ENCODE measurements at places on chromosomes 1 and 21.

- DNase-seq: no peak
Measured at GRCh38 chr1:234504969-234505768, 26.2 kb upstream of the TARBP1 start.

- DNase-seq: peak; percentile 9
Measured at GRCh38 chr1:95308276-95309030, 74.4 kb downstream of the RWDD3 start.

- DNase-seq: peak; percentile 44
Measured at GRCh38 chr1:107669996-107670395, 295.0 kb downstream of the VAV3 start.

- peak; percentile 86 for DNase-seq
Measured at GRCh38 chr1:87833166-87833565, 504.5 kb downstream of the LMO4 start.

GRCh38 chr1:202938287-202938925 is 11.4 kb upstream of the KLHL12 start:
- no peak for DNase-seq

- DNase-seq: no peak
Measured at GRCh38 chr1:111581166-111581565, 38.4 kb upstream of the RAP1A start.

DNA sequence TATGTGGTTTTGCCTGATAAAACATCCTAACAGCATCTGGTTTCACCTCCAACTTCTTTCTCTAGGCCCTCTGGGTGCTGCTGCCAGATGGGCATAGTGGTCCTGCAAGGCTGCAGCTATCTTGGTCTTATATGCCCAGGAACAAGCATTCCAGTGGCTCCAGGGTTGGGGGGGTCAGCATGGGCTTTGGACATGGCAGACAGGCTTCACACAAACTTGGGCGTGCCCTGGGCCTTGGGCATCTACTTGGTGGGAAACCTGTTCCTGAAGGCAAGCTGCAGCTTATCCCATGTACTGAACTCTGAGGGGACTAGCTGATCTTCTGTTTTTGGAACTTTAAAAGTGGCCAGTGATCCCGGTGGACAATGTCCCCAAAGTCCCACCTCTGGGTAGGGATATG is 54.9 kb upstream of the ZNF678 start:
- no peak for DNase-seq

GRCh38 chr1:204036882-204037655 is 35.8 kb upstream of the SOX13 start:
- DNase-seq: no peak

DNA sequence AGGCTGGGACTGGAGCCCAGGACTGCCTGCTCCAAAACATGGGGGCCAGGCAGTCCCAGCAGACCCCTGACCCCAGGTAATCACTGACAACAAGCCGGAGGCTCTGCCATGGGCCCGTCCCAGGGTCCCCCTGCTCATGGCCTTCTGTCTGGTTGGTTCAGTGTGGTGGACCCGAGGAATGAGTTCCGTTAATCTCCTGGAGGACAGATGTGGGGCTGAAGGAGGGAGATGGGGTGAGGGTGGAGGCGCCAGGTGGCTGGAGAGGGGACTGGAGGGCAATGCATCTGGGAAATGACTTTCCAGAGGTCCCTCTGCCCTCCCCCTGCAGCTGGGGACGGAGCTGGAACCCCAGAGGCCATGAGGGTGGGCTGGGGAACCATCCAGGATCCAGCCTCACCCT is 103.2 kb downstream of the EBNA1BP2 start:
- DNase-seq: no peak

DNA sequence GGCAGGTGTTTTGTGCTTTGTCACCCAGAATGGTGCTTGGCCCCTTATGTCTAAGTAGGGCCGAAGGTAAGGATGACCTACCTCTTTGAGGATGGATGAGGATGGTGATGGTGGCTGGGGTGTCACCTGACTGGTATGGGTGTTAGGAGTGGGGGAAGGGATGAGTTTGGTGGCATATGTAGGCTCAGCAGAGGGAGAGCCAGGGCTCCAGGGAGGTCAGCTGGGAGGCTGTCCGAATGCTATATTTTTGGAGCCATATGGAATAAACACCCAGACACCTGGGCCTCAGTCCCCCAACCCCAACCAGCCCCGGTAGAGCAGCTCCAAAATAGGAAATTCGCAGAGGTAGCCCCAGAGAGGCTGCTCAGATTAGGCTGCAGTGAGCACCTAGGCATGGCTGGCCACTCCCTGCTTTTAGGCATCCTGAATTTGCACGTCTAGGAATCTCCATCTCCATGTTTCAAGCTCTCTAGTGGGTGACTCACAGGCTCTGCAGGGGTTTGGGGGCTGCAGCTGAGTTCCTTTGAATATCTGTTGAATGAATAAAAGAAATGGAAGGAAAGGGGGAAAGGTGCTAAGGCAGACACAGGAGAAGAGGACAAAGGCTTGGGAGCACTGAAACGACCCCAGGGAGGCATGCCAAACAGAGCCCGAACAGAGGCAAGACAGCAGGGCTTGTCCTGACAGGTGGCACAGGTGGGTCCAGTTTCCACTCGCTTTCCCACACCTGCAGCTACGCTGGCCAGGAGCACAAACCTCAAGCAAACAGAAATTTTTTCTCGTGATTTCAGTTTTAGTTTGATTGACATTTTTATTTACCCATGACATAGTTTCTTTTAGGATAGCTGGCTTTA is 135.3 kb upstream of the EDN2 start:
- DNase-seq: peak; percentile 47

GRCh38 chr1:51320967-51321923 is 9.1 kb downstream of the TTC39A start:
- no peak for DNase-seq

DNA sequence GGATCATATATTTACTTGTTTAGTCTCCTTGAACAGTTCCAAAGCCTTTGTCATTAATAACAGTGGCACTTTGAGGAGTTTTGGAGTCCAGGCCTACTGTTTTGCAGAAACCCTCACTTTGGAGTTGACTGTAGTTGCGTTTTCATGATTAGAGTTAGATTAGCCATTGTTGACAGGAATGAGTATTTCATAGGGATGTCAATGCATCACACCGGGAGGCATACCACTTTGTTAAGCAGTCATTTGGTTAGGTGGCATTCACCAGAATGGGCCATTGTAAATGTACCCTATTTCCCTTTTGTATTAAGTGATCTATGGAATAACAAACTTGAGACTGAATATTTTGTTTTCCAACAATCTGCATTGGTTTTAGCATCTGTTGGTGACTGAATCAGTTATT is 11.8 kb downstream of the MRPS6 start:
- DNase-seq: no peak

GRCh38 chr1:15212216-15212953 is 34.6 kb upstream of the FHAD1 start:
- no peak for DNase-seq

GRCh38 chr1:238466459-238466858 is 575.7 kb upstream of the ZP4 start:
- peak; percentile 69 for DNase-seq

DNA sequence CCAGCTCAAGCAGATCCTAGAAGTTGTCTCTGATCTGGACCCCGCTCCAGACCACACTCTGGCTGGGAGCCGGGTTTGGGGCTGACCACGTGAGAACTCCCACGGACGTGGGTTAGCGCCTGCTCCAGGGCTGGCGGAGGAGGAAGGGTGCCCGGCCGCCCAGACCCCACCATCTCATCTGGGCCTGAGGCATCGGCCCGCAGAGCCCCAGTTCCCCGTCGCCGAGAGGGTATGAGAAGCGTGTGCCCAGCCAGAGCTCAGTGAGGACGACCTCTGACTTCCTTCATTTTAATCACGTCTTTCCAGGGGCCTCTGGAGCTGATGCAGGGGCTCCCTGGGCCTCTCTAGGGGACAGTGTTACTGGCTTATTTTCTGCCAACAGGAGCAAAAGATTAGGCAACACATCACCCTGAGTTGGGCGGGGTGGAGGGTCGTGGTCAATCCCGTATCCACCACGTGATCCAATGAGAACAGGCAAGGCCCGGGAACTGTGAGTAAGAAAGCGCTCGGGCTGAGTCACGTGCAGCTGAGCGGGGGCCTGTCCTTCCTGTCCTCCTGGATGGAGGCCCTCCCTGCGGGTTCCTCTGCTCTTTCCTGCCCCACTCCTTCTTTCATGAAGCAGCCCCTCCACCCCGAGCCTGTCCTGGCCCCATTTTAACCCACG is 81.1 kb downstream of the SIK1 start:
- DNase-seq: peak; percentile 89

GRCh38 chr1:197268012-197268411 is at the start of gene CRB1:
TSS of gene CRB1 (plus strand) at chr1:197268252. CDS start at chr1:197268413, 161 bp downstream.
- peak; percentile 12 for DNase-seq

GRCh38 chr1:10795276-10796021 is 997 bp downstream of the CASZ1 start:
- no peak for DNase-seq

DNA sequence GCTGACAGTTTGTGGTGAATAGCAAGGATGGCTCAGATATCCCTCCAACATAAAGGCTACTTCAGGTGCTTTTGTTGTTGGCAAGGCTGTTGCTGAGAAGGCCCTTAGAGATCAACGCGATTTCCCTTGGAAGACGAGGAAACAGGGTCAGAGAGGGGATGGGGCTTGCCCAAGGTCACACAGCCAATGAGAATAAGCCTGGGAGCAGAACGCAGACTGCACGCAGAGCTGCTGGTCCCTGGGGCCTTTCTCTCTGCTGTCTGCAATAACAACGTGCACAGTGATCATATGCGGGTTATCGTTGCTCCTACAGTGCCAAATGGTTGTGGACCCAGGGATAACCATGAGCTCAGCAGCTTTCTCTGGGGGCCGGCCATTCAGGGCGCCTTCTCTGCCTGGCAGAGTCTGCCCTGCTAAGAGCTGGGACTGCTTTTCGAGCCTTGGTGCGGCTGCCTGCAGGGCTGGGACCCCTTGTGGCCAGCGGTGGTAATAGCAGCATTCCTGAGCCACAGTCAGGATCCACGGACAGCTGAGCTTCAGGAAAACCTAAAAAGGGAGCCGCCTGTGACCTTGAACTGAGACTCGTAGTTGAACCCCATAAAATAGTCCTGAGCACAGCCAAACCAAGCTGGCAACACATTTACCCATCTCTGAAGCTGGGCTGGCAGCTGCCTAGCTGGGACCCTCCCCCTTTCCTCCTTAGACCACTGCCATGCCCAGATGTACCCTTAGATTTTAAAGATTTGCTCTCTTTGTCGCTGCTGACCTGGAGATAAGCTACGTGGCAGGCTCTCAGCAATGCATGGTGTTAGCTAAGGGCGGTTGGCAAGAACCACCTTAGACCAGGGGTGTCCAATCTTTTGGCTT is 39.8 kb downstream of the HTR6 start:
- peak; percentile 68 for DNase-seq

- peak; percentile 13 for DNase-seq
Measured at GRCh38 chr1:166069390-166069789, 97.4 kb downstream of the FAM78B start.

DNA sequence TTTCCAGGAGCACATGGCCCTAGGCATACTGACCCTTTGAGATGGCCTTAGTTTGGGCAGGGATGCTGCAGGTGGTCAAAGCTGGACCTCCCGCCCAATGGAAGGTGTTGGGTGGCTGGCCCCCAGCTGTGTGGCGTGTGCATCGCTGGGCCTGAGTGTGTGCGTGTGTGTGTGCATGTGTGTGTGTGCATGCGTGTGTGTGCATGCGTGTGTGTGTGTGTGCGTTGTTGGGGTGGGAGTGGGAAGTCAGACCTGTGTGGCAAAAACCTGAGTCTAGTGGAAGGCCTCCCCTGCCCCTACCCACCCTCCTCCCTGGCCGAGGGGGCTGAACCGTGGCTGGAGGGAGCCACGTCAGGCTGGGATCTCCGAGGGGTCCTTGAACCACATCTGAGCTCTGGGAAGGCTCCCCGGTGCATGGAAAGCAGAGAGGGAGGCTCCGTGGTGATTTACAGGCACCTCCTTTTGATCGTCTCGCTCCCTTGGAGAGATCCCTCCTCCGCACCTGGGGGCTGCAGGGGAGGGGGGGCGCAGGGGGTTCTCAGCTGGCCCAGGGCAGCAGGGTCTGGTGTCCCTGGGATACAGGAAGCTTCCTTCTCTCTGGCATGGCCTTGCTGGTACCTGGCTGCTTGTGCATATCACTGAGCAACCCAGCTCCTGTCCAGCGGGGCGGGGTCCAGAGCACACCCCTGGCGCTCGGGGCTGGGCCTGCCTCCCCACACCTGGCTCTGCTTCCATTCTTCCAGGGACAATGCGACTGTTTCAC is 124.7 kb upstream of the WNT4 start:
- DNase-seq: no peak

DNA sequence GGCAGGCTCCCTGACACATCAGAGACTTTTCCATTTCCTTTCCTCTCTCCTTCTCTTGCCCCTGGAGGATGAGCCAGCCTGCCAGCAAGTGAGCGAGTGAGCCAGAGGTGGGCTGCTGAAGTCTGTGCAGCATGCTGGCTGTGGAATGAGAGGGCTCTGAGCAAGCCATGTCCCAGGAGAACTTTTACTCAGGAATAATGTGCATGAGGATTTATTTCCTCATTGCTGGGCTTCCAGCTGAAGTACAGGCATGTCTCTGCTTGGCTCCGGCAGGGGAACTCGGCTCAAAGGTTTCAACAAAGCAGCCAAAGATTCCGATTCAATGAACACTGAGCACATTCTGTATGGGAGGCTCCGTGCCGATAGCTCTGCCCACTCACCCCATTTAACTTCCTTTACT is 43.7 kb downstream of the UBIAD1 start:
- no peak for DNase-seq

GRCh38 chr1:39996396-39997004 is 41.6 kb downstream of the MFSD2A start:
- DNase-seq: peak; percentile 31

GRCh38 chr1:158362482-158362881 is 8.8 kb downstream of the CD1E start:
- no peak for DNase-seq

DNA sequence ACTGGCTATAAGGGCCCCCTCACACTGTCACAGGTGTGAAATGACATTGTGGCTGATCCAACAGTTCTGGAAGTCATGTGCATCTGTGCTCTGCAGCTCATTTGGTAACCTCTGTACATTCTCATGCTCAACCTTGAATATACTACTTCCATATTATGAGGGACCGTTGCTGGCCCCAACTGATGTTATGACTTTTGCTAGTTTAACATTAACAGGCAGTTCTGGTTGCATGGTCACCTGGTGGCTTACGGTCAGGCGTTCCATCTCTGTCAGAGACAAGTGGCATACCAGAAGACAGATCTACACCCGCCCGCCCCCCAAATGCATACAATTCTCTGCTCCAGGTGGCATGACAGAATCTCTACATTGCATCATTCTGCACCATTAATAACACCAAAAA is 6.0 kb upstream of the DIP2A start:
- DNase-seq: no peak

- DNase-seq: no peak
Measured at GRCh38 chr1:116690396-116690848, 22.9 kb upstream of the IGSF3 start.

DNA sequence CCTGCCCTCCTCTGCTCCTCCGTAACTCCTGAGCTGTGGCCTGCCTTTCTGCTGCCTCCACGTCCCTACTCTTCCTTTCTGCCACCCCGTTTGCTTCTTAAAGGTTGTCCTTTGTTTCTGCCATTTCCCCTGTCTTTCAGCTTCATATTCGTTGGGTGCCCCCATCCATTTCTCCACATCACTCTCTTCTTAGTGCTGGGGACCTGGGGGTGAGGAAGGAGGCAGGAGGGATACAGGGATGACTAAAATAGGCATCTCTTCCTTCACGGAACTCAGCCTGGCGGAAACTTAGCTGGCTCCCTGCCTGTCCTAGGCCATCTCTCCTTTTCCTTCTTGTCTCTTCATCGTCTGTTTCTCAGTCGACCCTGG is 67.0 kb upstream of the CD1D start:
- no peak for DNase-seq

GRCh38 chr21:34669149-34669879 is 520 bp downstream of the CLIC6 start:
- no peak for DNase-seq

Data from fibroblast of lung (primary cell).